Activated T-helper 17 cell treated with anti-CD3 and anti-CD28 coated beads, Interleukin-2, amount 50 U/mL, for 72 hours (primary cell): ENCODE measurements at places on chromosomes 2 and 18. TPM values are rescaled to one million over a fixed set of nuclear protein-coding genes. Genes with fewer than 3 reads are reported as not detected.
A peak's percentile ranks its signal among the peaks of the same experiment; 100 is the strongest.

GRCh38 chr2:40760071-40760666 is 308.3 kb upstream of the SLC8A1 start:
- ATAC-seq: no peak

GRCh38 chr2:43154685-43155084 is 71.7 kb downstream of the ZFP36L2 start:
- no peak for ATAC-seq

- no peak for ATAC-seq
These were observed 29.7 kb upstream of the CASP10 start for GRCh38 chr2:201152999-201153815.

DNA sequence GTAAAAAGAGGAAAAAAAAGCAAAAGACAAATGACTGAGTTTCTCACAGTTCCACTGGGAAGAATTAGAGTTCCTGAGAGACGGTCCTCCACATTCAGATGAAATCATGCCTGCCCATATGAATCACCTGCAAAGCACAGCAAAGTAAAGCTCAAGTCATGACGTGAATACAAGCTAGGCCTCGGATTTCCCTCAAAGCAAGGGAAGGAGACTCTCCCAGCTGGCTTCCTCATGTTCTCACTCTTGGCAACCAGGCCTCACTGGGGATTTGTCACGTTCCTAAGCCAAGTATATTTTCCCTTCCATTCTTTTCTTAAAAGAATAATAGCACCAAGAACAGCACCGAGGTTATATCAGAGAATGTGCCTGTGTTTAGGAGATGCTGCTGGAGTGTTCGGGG is 47.0 kb downstream of the CYP27C1 start:
- ATAC-seq: no peak

- ATAC-seq: no peak
These were observed 103.6 kb downstream of the LRRTM4 start for GRCh38 chr2:77418537-77418936.

GRCh38 chr2:160336105-160336504 is 136.0 kb upstream of the ITGB6 start:
- peak; percentile 32 for ATAC-seq

- ATAC-seq: no peak
These were observed 5.4 kb downstream of the PDK1 start for GRCh38 chr2:172561270-172561669.

GRCh38 chr2:24214880-24215279 is 40.0 kb downstream of the FAM228A start:
- peak; percentile 97 for ATAC-seq

GRCh38 chr2:223759569-223760430 is 77.6 kb downstream of the AP1S3 start:
- ATAC-seq: peak; percentile 60

GRCh38 chr2:160368988-160369930 is 124.3 kb downstream of the RBMS1 start:
- no peak for ATAC-seq

- no peak for ATAC-seq
These were observed 36.4 kb downstream of the PXDN start for GRCh38 chr2:1707771-1708418.

DNA sequence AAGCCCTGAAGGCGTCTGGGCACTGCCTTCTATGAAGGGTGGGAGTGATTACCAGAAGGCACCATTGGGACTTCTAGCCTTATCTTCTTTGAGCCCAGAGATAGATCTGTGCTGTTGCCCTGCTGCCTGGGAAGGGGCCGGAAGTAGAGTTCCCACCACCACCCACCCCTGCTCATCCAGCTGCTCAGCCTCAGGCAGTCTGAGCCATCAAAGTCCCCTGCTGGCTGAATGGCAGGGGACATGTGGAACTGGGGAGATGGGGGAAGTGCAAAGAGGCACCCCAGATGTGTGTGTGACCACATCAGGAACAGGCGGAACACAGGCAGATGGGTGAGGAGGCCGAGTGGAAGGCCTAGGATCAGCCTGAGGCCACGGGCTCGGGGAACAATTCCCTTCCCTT is 3.3 kb upstream of the WNT10A start:
- no peak for ATAC-seq

DNA sequence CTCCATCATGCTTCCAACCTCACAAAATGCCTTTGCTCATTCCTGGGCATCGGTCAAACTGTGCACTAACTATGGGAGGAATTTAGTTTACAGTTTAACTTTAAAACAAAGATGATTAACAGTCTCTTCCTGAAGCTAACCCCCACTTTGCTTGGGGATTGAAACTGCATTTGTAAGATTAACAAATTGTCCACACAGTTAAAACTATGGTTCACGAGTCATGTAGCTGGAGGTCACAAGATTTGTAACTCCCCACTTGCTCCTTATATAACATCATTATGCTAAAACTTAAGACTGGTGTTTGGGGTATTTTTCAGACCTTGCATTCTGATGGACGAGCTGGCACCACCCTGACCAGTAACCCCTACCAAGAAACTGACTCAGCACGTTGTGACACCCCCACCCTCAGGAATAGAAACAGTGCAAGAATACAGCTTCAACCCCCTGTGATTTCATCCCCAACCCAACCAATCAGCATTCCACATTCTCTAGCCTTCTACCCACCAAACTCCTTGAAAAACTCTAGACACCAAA is 252.3 kb downstream of the MBD5 start:
- ATAC-seq: no peak

DNA sequence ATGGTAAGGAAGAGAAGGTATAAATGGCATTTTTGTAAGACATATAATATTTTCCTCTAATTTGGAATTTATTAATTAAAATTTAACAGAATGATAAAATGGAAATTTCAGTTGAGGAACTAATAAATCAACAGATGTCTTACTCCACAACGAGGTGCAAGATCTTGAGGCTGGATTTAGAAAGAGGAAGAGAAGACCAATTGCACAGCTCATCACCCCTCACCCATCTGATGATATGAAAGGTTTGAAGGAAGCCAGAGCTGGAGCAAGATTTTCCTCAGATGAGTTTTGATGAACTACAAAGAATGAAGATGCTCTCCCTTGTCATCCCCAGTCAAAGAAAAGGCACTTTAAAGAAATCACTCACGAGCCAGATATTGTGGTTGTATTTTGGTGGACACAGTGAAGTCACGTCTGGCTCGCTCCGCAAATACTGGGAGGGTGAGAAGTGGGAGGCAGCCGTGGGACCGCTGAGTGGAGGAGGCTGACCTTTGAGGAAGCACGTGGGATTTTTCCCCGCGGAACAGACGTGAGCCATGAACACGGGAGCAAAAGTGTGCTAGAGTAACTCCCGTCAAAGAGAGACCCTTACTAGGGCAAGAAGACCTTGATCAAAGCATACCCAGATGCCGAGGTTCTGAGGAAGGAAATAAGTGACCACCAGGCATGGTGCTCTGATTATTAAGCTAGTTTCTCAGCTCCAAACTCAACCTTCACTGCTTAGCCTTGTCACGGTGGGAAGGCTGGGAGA is 511.4 kb downstream of the RNF144A start:
- ATAC-seq: no peak

DNA sequence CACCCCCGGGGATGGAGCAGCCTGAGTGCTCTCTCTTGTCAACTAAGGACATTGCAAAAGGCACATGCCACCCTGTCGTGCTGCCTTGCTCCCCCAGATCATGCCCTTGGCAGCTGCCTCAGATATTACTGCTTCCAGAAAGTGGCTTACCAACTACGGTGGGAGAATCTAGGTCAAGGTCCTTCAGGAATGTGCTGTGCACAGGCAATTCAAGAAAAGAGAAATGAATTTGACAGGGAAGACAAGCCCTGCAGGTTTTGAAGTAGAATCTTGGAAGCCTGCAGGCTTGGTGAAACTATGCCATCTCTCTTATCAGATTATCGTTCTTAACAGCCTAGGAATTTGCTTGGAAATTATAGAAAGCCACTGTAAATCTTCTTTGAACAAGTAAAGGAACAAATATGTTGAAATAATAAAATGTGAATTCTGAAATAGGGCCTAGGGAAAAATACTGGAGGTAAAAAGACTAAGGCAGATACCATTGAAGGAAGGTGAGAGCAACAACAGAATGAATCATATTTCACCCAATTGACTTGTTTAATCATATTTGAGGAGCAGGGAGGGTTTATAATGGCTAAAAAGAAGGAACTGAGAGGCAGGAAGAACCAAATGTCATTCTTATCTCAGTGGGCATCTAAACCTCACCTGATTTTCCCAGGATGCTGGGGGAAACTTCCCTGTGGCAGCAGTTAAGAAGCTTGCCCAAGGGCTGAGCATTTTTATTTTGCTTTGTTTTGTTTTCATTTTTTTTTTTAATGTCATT is 94.0 kb upstream of the GLS start:
- no peak for ATAC-seq

DNA sequence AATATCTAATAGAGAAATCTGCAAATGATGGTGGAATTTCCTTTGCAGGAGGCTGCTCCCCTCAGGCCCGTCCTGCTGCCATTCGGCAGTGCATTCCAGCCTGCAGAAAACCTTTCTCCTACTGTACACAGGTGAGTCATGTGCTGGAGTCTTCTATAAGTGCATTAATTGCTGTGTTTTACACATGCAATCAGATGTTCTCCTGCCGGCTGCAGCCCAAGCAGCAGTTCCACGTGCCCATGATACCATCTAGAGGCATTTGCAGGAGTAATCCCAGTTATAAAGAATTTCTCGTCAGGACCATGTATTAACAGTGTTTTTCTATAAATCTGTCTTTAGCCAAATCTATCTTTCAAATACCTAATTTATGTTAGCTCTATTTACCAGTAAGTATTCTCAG is 304.7 kb upstream of the HNMT start:
- no peak for ATAC-seq

DNA sequence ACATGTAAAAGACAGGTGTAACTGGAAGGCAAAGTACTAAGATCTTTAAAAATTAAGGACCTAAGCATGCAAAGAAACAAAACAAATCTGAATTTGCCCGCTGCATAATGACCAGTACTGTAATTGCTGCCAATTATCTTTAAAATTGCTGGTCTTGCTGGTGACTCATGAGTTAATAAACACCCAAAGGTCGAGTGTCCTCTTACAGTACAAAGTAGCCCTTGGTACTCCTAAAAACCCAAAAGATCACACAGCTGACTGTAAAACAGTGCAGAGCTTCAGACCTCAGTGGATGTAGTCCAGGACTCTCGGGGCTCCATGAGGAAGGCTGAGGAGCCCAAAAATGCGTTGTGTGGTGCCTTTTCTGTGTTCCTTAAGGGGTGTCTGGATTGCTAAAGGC is 308.7 kb downstream of the CNTNAP5 start:
- no peak for ATAC-seq

The REG3G gene
- total RNA-seq: not detected

The PGAP1 gene
- total RNA-seq: 41.6 TPM

The DSG4 gene
- total RNA-seq: not detected

The ANKRD53 gene
- not detected for total RNA-seq

The COL4A4 gene
- 0.08 TPM for total RNA-seq

The SERPINB10 gene
- total RNA-seq: not detected

The POTEJ gene
- not detected for total RNA-seq
